ENCODE measurements at places on chromosomes 16 and 17.

DNA sequence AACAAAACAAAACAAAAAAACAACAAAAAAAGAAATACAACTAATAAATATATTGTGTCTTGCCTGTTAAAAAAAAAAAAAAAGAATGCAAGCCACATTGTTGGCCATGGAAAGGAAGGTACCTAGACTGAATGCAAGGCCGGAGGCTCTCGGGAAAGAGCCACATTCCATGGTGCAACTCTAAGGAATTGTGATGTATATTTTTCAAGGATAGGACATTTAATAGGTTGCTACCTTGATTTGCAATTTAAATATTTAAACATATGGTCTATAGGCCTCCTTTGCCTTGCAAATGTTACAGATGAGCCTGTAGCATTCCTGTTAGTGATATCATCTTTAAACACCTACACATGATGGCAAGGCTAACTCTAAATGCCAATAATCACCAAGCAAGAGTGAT lies 650.9 kb downstream of the TOX3 start:
- DNase-seq: no peak

GRCh38 chr17:45430738-45431530 lies 1.7 kb downstream of the ARHGAP27 start:
- DNase-seq: no peak

DNA sequence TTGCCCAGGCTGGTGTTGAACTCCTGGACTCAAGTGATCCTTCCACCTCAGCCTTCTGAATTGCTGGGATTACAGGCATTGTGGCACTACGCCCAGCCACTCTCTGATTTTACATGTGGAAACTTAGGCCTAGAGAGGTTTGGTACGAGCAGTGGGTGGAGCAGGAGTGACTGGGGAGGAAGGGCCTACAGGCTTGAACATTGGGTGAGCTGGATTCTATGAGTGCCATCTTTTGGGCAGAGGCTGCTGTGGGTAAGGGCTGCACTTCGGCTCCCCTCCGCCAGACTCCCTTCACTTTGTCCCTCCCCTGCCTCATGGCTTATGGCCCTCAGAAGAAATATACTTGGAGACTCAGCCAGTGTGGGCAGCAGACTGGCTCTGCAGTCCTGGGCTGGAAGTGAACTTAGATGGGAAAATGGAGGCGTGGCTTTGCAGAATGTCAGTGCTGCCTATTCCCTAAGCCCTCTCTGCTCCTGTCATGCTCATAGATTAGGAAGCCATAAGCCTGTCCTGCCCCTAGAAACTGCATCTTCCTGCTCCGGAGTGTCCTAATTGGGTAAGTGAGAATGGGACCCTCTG lies 9.5 kb upstream of the MRC2 start:
- no peak for DNase-seq

- DNase-seq: no peak
These were observed 9.5 kb downstream of the XPO6 start for GRCh38 chr16:28202147-28202746.

DNA sequence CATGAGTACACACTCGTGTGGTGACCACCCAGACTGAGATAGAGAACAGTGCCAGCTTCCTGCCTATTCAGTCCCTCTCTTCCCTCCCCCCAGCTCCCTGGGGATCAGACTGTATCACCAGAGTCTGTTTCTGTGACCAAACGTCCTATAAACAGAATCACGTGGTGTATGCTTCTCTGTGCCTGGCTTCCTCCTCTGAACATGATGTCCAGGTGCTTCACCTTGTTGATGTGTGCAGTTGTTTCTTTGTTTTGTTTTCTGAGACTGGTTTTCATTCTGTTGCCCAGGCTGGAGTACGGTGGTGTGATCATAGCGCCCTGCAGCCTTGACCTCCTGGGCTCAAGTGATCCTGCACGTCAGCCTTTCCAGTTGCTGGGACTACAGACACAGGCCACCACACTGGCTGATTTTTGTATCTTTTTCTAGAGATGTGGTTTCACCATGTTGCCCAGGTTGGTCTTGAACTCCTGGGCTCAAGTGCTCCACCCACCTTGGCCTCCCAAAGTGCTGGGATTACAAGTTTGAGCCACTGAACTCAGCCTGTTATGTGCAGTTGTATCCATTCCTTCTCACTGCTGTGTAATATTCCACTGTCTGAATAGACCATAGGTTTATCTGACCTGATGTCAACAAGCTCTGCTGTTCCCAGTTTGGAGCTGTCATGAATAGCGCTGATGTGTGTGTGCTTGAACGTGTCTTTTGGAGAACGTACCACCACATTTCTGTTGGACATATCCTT lies 28.9 kb upstream of the PRM1 start:
- DNase-seq: no peak

DNA sequence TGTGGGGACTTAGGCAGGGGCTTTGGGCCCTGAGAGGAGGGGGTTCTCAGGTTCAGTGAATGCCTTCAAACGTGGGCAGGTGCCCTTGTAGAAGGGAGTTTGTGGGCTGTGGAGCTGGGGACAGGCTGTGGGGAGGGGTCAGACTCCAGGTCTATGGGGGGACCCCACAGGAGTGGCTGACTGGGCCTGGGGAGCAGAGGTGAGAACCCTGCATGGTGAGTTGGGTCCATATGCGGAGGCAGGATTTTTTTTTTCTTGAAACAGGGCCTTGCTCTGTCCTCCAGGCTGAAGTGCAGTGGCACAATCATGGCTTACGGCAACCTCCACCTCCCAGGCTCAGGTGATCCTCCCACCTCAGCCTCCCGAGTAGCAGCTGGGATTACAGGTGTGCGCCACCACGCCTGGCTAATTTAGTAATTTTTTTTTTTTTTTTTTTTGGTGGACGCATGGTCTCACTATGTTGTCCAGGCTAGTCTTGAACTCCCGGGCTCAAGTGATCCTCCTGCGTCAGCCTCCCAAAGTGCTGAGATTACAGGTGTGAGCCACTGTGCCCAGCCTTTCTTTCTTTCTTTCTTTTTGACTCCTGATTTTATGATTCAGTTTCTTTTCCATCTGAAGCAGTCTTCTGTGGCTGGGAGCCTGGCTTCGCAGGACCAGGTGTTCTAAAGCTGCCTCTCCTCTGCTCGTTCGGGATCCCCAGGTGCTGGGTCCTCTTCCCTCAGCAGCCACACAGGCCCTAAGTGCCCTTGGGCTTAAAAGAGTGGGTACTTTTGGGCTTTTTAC lies 19.0 kb upstream of the ADCY7 start:
- DNase-seq: no peak

DNA sequence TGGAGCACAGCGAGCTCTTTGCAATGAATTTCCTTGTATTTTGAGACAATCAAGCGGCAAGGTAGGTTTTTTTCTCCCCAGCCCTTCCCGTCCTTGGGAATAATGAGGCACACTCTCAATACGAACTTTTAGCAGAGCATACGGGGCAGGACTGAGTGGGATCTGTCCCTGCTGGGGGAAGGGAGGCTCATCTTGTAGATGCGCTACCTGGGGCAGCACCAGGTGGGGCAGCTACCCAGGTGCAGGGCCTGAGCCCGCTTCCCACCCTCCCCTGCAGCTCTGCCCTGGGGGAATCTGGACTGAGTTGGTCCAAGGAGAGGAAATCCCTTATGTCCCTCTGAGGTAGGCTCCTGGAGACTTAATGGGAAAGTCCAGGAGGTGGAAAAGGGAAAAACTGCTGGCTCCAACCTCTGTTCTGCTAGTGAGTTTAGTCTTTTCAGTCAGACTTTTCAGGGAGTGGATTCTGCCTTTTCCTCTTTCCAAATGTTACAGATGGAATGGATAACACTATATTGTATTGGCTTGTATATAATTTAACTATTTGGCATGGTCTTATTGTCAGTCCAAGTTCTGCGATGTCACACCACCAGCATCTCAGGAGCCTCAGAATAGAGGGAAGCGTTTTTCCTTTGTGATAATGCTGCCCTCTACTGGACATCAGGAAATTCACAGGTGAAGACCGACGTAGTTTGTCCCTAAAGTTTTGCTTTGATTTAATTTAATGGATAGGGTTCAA lies 9.6 kb upstream of the CES1 start:
- DNase-seq: no peak

GRCh38 chr17:41061964-41062363 lies 2.0 kb upstream of the KRTAP2-3 start:
- no peak for DNase-seq

GRCh38 chr16:57284209-57284951 lies at the start of gene PLLP:
PLLP (minus strand) TSS chr16:57284672; CDS start chr16:57284540, 132 bp downstream.
- DNase-seq: no peak

DNA sequence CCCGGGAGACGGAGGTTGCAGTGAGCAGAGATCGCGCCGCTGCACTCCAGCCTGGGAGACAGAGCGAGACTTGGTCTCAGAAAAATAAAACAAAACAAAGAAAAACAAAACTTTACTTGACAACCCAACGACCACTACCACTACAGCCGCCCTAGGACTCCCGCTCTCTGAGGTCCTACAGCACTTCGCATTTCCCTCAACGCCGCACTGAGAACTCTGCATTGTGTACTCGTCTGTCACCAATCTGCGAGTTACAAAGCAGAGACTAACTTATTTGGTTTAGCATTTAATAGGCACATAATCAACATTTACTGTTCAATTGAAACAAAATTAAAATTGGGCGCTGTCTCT lies 479 bp upstream of the ZNF207 start:
- DNase-seq: no peak

GRCh38 chr17:66567234-66568170 lies 265.1 kb downstream of the PRKCA start:
- no peak for DNase-seq

DNA sequence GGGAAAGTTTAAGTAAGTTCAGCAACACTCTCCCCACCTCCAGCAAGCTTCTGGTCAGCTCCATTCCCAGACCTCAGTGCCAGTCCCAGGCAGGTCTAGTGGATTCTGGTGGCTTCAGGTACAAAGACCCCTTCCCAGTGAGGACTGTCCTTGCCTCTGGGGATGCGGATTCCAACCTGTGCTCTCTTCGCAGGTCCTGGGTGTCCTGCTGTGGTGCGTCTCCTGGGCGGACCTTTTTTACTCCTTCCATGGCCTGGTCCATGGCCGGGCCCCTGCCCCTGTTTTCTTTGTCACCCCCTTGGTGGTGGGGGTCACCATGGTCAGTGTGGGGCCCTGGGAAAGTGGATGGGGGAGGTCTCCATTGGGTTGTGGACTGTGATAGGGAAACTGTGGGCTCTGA lies 21.8 kb downstream of the ABCC3 start:
- DNase-seq: no peak

DNA sequence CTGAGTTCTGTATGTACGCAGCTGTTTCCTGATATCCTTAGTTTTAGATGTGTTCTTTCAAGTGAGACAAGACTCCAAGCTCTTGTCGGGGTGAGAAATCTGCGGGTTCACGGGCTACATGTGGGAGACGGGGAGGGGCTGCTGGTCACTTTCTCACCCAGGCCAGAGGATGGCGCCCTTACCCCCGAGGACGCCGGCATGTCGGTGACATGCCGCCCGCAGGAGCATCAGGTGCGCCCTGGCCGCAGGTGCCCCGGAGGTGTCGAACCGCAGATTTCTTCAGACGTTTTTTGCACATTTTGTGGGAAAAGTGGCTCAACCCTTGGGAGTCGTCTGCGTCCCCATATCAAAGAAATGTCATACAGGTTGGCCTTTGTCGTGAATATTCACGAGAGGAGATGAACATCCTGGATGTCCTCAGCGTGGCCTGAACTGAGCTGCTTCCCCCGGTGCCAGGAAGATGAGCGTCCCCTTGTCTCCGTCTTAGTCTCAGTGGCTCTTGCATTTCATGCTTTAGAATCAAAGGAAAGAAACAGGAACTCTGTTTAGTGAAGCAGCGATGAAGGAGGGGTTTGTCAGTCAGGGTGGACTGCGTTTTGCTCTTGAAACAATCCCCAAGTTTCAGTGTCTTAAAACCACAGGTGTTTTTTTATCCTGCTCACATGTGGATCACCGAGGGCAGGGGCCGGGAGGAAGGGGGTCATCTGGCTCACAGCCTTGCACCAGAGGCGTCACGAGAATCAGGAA lies 75.4 kb upstream of the ZNF750 start:
- DNase-seq: no peak

DNA sequence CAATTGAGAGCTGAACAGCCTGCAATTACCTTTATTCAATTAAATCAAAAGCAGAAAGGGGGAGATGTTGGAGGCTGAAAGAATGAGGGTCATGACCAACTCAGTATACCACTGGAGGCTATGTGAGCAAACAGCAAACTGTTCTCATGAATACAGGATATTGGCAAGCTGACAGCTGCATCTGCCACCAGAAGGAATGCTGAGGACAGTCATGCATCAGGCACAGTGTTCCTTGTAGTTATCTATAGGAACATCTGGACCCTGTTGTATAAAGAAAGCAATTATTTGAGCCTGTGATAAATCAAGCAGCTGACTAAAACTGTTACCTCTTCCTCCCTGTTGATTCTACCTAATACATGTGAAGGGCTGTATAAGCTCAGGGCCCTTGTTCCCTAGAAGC lies 2064.6 kb downstream of the TP53TG3F start:
- no peak for DNase-seq

DNA sequence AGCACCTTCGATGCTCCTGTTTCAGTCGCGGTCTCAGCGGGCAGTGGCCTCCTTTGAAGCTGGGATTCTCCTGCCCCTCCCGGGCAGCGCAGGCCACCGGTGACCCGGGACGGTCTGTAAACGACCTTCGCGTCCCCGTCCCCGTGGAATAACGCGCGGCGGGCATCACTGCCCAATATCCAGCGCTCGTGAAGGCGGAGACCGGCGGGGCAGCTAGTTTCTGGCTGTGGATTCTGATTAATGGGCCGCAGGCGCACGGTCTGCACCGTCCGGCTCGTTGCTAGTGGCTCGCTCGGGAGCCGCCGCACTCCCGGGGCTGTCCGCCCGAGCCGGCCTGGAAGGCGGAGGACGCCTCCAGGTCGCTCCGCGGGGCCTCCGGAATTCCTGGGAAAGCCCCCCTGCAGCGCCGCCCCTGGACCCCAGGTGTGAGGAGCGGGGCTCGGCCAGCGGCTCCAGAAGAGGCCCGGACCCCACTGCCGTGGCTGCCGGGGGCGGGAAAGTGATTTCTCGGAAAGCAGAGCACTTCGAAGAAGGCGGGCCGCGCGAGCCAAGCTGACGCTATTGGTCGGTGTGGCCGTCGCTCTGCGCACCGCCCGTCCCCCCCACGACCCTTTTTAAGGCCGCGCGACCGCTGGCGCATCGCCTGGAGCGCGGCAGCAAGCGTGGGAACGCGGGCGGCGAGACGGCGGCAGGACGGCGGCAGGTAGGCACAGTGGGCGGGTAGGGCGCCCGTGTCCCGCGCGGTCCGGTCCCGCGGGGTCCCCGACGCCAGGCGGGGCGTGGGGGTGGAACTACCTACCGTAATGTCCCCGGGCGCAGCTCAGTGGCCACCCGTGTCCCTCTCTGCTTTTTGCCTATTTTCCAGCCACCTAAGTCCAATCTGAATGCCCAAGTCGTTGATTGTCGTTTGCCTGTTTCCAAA lies at the start of gene IRF8:
IRF8 (plus strand) TSS at position 642 of the 922 bp plus-strand sequence. CDS start 3,854 bp downstream, outside the sequence.
- no peak for DNase-seq

DNA sequence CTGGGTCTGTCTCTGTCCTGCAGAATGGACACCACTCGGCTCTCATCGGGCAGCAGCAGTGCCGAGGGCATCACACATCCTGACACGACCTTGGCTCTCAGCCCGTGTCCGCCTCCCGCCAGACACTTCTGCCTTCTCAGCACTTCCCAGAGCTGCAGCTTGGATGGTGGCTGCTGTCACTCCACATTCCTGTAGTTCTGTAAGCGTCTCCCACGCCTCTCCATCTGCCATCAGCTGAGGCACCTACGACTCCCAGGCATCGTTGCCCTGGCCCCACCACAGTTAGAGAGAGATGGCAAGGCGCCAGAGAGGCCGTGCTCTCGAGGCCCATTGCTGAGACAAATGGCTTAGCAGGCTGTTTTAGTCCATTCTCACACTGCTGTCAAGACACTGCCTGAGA lies 195.9 kb upstream of the CHMP6 start:
- no peak for DNase-seq

- DNase-seq: no peak
These were observed 2.0 kb downstream of the WSCD1 start for GRCh38 chr17:6072157-6072556.

Measured in cortex of kidney (tissue), 1 donor.